SJCRH30 (cell line): ENCODE measurements at places on chromosomes 7 and 10. TPM values are rescaled to one million over a fixed set of nuclear protein-coding genes. Genes with fewer than 3 reads are reported as not detected.

FAM3C gene
- total RNA-seq = 97.4 and 114 TPM in 2 replicates

GRCh38 chr10:77084431-77085144, 553.0 kb downstream of the KCNMA1 start:
- no peak for DNase-seq

TIMM23 gene
- 67.0 and 75.1 TPM in 2 replicates for total RNA-seq

GRCh38 chr7:109386959-109387358, 817.3 kb downstream of the DNAJB9 start:
- no peak for DNase-seq

DNA sequence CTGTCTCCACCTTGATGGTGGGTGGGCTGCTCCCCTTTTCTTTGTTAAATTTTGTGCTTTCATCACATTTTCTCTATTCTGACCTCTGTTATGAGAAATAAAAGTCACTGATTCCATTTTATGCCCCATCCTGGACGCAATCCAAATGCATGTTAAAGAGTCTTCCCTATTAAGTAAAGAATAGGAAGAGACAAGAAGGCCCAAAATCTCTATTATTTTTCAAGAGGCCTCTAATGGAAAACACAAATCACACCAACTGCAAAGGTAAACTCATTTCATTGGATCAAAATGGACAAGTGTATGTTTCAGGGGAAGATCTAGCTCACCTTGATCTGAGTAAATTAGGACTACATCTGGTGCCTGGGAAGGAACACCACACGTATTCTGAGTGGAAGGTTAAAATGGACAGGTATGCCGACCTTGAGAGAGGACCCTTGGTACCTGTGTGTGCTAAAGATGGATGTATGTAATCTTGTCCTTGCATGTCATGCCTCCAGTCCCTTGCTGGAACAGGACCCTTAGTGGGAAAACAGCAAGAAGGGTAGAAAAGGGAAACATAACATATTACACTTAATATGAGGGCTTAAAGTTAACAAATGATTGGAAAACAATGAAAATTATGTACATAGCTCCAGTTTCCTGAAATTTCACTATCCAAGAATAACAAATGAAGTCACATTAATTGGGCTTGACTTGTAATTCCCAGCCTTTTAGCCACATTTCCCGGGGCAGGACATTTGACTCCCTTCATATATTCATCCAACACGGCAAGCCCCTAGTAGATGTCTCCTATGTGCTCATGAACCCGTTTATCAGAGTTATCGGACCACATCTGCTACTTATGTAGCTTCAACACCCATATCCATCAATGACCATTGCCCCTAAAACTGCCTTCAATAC, 7.6 kb downstream of the IFIT2 start:
- DNase-seq = no peak

ANKRD2 gene
- 0.26 and 0.51 TPM in 2 replicates for total RNA-seq
